Frontal cortex (tissue), 4 donors: ENCODE measurements at places on chromosomes 16 and 17. TPM values are rescaled to one million over a fixed set of nuclear protein-coding genes. Genes with fewer than 3 reads are reported as not detected.

The DNAH9 gene
- total RNA-seq, result 0.82 TPM

The C16orf54 gene
- 0.41 TPM for total RNA-seq

The GPRC5C gene
- total RNA-seq, result 5.3 TPM

The SRL gene
- total RNA-seq, result under 0.01 TPM

The PRAC2 gene
- not detected for total RNA-seq

The HLF gene
- 8.6 TPM for total RNA-seq

The CMTM1 gene
- 4.1 TPM for total RNA-seq

The SLC35G6 gene
- not detected for total RNA-seq

The SLFN12 gene
- 2.0 TPM for total RNA-seq

The TPSAB1 gene
- total RNA-seq, result not detected

The WNT9B gene
- total RNA-seq, result not detected

The WFDC1 gene
- 0.82 TPM for total RNA-seq
